Umbilical cord (tissue), 2 donors: ENCODE measurements at places on chromosomes 7 and 10. TPM values are rescaled to one million over a fixed set of nuclear protein-coding genes. Genes with fewer than 3 reads are reported as not detected.
A peak's percentile ranks its signal among the peaks of the same experiment; 100 is the strongest.

DNA sequence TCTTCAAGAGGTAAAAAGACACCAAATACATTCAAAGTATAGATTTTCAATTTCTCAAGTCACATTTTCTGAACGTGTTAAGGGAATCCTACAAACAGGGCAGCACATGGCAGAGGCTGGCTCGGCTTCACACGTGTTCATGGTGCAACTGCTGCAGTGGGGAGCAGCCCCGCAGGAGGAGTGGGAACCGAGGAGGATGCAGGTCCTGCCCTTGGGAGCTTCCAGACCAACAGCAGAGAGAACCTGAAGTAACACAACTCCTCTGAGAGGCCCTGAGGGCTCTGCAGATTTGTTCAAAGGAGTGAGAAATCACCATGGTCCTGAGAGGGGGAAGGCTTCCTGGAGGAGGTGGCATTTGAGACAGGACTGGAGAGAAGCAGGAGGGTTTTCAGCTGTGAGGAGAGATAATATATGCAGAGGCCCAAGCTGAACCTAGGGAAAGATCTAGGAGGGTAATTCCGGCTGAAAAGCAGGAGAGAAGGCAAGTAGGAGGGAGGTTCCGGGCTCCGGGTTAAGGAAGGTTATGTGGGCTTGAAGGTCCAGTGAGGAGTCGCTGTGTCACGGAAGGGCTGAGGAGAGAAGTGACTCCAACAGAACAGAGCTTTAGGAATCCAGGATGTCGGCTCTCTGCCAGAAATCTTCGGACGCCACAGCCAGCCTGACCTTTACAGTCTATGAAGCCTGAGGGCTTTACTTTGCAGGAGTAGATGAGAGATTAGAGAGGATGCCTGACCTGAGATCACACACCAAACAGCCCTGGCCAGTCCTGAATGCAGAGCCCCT lies 77.5 kb downstream of the GPR26 start:
- peak; percentile 48 for DNase-seq

DNA sequence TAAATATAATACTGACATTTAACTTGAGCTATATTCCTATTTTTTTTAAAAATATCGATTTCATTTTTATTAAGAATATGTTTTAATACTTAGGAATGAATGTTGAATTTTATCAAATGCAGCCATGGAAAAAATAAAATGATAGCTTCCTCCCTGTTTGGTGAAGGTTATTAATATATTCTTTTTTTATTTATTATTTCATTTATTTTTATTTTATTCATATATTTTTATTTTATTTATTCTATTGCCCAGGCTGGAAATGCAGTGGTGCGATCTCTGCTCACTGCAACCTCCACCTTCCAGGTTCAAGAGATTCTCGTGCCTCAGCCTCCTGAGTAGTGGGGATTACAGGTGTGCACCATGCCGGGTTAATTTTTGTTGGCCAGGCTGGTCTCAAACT lies 160.2 kb downstream of the PKD1L1 start:
- DNase-seq = no peak

DNA sequence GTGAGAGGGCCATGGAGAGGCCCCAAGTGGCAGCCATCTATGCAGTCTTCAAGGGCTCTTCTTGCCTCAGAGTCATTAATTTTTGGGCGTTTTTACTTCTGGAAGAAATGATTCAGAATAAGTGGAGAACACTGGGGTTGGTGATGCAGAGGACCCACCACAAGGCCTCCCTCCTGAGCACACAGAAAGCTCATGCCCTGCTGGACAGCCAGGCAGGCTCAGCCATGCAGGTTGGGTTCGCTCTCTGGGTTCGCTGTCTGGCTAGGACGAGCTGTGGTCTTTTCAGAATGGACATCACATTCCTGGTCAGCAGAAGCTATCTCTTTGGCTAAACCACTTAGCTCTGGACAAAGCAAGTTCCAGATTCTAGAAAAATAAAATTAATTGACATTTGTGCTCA lies 480.8 kb downstream of the RPS24 start:
- DNase-seq = no peak

DNA sequence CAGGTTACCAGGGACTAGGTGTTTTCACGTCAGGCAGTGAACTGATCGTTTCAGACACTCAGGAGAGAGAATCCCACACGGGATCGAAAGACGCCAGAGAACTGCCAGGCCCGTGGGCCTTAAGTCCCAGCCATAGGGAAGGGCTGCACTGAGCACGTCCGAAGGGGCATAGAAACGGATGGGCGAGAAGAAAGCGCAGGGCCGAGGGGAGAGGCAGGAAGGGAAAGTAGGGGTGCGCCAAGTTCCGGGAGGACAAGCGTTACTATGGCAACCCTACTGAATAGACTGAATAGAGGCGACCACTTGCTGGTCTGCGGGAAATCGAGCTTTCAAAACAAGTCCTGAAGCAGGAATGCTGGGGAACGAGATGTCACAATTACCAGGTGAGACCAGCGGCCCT lies 421.3 kb upstream of the NUPR2 start:
- no peak for DNase-seq

DNA sequence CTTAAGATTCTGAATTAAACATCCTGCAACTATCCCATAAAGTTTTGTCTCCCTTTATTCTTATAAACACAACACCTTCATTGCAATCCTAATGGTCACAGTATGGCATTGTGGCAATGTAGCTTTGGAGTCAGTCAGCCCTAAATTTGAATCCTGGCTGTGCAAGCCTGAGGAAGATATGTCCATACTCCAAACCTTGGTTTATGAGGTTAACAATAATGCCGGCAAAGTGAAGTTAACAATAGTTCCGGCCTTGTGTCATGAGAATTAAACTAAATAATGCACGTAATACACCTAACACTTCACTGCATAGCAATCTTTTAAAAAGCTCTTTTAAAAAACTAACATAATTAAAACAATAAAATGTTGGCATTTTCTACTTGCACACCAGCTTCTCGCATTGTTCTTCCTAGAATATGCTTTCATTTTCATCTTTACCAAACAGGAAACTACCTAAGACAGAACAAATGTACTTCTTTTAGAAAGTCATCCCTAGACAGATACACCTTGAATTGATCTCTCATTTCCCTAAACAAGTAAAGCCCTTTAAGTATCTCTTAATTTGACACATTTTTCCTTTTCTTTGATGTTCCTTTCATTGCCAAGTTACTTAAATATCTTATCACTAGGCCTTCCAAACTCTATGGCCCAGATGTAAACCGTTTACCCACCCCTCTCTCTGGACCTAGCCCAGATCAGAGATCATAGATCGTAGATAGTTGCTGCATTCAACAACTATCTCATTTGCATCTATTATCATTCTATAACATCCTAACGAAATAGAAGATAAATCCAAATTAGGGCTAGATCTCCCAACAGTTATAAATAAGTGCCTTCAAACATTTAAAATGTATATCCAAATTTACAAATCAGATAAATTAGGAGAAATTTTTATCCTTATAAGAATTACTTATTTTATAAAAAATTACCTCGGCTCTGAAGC lies 66.7 kb downstream of the CREB3L2 start:
- no peak for DNase-seq

DNA sequence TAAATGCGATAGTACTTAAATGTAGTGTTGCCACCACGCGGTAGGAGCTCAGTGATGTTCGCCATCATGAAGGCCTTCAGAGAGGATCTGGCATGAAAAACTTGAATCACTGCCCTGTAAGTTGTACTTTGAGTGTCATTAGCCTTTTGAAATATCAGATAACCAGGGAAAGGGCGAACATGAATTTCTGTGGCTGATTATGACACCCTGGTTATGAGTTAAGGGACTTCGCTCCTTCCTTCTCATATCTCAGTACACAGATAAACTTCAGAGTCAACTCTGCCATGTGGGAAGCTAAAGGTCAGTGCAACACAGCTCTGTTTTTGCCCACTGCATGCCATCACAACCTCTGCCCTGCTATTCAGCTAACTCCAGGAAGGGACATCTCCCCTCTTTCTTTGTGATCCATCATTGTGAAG lies 8.9 kb upstream of the ACSL5 start:
- DNase-seq = no peak

GRCh38 chr10:119284679-119285096 lies 77.3 kb downstream of the GRK5 start:
- DNase-seq = no peak

DNA sequence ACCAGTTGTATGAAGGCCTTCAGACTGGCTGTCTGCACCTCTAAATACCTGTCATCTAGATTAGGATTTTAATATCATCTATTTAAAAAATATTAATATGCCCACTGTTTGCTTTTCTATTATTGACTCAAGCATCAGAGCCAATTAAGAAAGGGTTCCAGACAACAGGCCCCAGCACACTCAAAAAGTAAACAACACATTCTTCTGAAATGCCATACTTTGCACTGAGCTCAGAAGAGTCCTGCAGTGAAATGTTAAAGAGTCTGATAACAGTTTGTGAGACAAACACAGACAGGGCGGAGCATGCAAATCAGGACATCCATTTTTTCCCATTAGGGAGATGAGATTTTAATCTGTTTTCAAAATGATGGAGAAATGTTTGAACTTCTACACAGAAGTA lies 45.9 kb upstream of the KLF6 start:
- no peak for DNase-seq

- DNase-seq = no peak
Observed at GRCh38 chr7:157270060-157270444, 66.8 kb upstream of the DNAJB6 start.

DNA sequence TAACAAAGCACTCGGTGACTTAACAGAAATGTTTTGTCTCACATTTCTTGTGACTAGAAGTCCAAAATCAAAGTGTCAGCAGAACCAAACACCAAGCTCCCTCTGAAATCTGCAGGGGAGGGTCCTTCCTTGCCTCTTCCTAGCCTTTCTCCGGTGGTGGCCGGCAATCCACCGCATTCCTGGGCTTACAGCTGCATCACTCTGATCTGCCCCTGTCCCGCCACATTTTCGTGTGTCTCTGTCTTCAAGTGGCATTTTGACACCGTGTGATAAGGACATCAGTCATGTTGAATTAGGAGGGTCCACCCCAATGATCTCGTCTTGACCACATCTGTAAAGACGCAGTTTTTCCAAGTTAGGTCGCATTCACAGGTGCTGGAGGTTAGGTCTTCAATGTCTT lies 30.5 kb upstream of the TOMM7 start:
- DNase-seq = no peak

GRCh38 chr7:87370660-87371180 lies 25.3 kb downstream of the CROT start:
- DNase-seq = peak; percentile 2

GRCh38 chr7:142880876-142881505 lies 4.6 kb downstream of the TRPV6 start:
- DNase-seq = no peak

DNA sequence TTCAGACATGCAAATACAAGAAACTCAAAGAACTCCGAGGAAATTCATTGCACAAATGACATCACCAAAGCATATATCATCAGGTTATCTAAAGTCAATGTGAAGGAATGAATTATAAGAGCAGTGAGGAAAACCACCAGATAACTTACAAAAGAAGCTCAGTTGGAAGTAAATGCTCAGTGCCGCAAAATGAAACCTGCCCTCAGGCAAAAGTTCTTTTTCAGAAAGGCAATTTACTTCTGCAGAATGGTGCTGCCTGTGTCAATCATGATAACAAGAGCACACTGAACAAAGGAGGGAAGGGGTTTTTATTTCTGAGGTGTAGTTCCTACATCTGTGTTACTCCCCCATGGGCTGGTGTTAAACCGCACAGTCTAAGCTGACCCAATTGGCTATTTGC lies 550.6 kb upstream of the SEMA3D start:
- DNase-seq = no peak

GRCh38 chr10:50565301-50566083 lies 58.3 kb downstream of the SGMS1 start:
- DNase-seq = no peak

- DNase-seq = no peak
Observed at GRCh38 chr10:20648263-20648874, 248.7 kb downstream of the NEBL start.

DNA sequence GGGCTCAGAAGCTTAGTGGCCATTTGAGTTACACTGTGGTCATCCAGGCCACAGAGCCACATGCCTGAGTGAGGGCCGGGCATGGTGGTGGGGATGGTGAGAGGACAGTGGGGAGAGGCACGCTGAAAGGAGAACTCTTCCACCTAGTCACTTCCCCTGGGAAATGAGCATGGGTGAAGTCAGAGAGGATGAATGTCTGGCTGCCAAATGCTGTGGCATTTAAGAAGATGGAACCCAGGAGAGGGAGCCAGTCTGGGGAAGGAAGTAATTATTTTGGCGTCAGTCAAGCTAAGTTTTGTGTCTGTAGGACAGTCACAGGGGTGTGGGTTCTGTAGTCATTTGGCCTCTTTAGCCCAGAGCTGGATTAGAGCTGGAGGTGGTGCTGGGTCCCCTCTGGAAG lies 86.0 kb upstream of the PODXL start:
- no peak for DNase-seq

DNA sequence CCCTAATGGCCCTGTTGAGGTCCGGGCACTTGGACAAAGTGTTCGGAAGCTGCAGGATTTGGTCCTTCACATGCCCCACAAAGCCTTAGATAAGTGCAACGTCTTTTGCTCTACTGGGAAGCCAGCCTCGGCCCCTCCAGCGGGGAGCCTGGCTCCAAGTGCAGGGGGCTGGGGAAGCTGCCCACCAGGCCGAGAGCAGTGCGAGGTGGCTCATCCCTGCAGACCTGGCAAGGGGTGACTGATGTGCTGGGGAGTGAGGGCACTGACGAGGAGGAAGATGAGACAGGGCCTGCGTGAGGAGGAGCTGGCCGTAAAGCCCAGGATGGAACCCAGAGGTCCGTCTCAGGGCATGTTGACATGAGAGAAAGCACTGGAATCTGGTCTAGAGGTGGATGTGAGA lies 135.8 kb upstream of the NPS start:
- no peak for DNase-seq

DNA sequence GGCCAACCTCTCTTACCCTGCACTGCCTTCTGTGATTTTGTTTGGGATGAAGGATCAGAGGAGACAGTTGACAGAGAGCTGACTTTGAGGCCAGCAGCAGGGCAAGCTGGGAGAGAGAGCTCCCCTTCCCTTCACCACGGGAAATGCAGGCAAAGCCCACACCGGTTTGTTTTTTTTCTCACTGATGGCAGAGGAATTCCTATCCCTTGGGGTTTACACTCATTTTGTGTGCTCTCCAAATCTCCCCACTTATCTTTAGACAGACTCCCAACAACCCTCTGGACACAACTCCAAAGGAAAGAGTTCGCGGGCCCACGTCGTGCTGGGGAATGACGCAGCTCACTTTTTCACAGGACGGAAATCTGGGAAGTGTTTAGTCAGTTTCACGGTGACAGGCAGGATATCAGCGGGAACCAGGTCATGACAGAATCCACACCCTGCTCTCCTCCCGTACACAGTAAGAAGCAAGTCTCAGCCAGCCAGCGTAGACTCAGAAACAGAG lies 68.3 kb upstream of the FAM171A1 start:
- peak; percentile 85 for DNase-seq

GRCh38 chr10:802506-802905 lies 113.0 kb upstream of the DIP2C start:
- DNase-seq = no peak

Gene LLCFC1
- total RNA-seq = not detected

Gene LIPF
- 5.5 TPM for total RNA-seq

Gene C7orf33
- not detected for total RNA-seq

Gene XPNPEP1
- 66.0 TPM for total RNA-seq

Gene CRHR2
- 0.72 TPM for total RNA-seq

Gene PHF14
- total RNA-seq = 99.4 TPM

Gene SLC39A12
- total RNA-seq = not detected

Gene STRIP2
- 0.96 TPM for total RNA-seq

Gene POM121L12
- not detected for total RNA-seq

Gene RELN
- total RNA-seq = 1.2 TPM

Gene FAM241B
- total RNA-seq = not detected

Gene ZDHHC16
- 35.9 TPM for total RNA-seq

Gene WNT8B
- 0.72 TPM for total RNA-seq

Gene CPN1
- total RNA-seq = not detected

Gene ACTA2
- 11,557 TPM for total RNA-seq

Gene RBP4
- total RNA-seq = 6.5 TPM

Gene NUP42
- total RNA-seq = 40.7 TPM

Gene TFPI2
- total RNA-seq = 27.7 TPM
